Activated CD8-positive, alpha-beta memory T cell treated with anti-CD3 and anti-CD28 coated beads, Interleukin-2, amount 10 ng/mL, durations not matched to agents 7 days and 5 days (primary cell): ENCODE measurements at places on chromosomes 4 and X. TPM values are rescaled to one million over a fixed set of nuclear protein-coding genes. Genes with fewer than 3 reads are reported as not detected.

DNA sequence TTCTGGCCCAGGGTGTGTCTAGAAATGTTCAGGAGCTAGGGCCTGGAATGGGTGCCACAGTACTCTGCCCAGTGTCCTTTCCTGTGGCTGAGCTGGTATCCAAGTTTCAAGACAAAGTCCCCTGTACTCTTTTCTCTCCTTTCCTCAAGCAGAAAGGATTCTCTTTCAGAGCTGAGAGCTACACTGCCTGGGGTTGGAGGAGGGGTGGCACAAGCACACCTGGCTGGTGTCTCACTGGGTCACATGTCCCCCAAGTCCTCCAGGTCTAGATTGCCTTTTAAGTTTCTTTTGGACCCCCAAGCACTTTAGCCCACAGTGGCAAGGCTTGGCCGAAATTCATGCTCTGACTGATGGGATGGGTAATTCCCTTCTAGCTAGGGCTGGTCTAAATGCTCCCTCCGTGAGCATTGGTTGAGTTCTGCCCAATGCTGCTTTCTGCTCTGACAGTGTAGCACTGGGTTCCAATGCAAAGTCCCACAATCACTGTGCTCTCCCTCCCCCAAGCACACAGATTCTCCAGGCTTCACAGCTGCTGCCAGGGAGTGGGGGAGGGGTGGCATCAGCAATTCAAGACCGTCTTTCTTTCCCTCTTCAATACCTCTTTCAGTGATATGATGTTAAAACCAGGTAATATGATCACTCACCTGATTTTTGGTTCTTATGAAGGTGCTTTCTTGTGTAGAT lies 47.8 kb downstream of the BEX3 start:
- no peaks in the 10 kb centered on the region for H3K4me1 ChIP-seq
- no peak for DNase-seq
- H3K27ac ChIP-seq: no peak overlapping the region
- no peaks in the 10 kb centered on the region for H3K36me3 ChIP-seq

- no peaks in the 10 kb centered on the region for H3K4me1 ChIP-seq
- no peaks in the 10 kb centered on the region for H3K36me3 ChIP-seq
- no peak for DNase-seq
These were observed 134.8 kb upstream of the NWD2 start for GRCh38 chr4:37109756-37110155.

DNA sequence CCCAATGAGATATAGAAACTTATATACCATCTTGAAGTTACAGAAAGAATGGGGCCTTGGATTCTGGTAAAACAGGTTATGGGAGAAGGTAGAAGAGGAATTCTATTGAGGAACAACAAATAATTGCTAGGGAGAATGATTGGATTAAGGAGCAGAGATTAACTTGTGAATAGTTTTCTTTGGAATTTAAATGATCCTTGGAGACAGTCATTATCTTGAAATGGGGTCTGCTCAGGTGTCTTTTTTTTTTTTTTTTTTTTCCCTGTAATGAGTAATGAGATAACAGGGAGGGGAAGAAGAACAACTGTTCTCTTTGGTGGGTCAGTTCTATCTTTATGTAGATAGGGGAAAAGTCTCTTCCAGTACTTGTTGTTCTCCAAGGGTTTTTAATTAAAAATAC lies 1406.0 kb downstream of the RPA4 start:
- no peaks in the 10 kb centered on the region for H3K27me3 ChIP-seq
- no peaks in the 10 kb centered on the region for H3K4me1 ChIP-seq
- DNase-seq: no peak

GRCh38 chr4:89561048-89561447 lies 253.4 kb upstream of the GPRIN3 start:
- no peak overlapping the region for H3K27ac ChIP-seq
- no peaks in the 10 kb centered on the region for H3K36me3 ChIP-seq
- DNase-seq: no peak
- H3K4me1 ChIP-seq: peaks cover 9% of the 10 kb centered on the region
- H3K4me3 ChIP-seq: no peak overlapping the region

- H3K27me3 ChIP-seq: no peaks in the 10 kb centered on the region
- no peak overlapping the region for H3K4me3 ChIP-seq
- H3K27ac ChIP-seq: no peak overlapping the region
- no peaks in the 10 kb centered on the region for H3K36me3 ChIP-seq
- no peaks in the 10 kb centered on the region for H3K4me1 ChIP-seq
- DNase-seq: no peak
These were observed 331.0 kb upstream of the PCDH10 start for GRCh38 chr4:132818091-132818490.

DNA sequence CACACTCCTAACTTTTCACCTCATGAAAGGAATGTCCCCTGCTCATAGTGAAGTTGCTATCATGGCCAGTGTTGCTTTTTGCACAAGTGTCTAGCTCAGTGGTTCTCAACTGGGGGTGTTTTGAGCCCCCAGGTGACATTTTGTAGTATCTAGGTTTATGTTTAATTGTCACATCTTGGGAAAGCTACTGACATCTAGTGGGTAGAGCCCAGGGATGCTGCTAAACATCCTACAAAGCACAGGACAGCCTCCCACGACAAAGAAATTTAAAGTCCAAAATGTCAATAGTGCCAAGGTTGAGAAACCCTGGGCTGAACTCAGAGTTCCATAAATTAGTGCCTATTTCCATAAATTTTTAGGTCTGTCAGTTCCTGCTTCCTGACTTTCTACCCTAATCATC lies 70.7 kb upstream of the HCCS start:
- H3K27ac ChIP-seq: no peak overlapping the region
- H3K4me3 ChIP-seq: no peak overlapping the region
- H3K27me3 ChIP-seq: no peaks in the 10 kb centered on the region
- no peaks in the 10 kb centered on the region for H3K4me1 ChIP-seq

DNA sequence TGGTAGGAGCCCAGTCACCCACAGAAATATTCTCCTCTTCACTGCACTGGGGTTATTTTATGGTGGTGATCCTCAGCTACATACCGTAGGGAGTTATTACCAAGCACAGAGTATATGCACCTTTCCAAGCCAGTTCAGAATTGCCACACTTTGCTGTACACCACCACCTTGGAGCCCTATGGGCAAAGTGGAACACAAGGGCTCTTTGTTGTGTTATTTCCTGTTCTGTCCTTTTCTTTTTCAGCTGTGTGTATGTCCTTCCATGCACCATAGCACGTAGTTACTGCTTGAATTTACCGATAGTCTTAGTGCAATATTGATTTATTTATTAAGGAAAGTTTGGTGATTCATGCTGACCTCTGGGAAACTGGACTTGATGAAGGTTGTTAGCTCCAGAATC lies 8.3 kb downstream of the RNF128 start:
- H3K4me3 ChIP-seq: no peak overlapping the region
- DNase-seq: no peak
- H3K4me1 ChIP-seq: no peaks in the 10 kb centered on the region
- H3K36me3 ChIP-seq: no peaks in the 10 kb centered on the region

DNA sequence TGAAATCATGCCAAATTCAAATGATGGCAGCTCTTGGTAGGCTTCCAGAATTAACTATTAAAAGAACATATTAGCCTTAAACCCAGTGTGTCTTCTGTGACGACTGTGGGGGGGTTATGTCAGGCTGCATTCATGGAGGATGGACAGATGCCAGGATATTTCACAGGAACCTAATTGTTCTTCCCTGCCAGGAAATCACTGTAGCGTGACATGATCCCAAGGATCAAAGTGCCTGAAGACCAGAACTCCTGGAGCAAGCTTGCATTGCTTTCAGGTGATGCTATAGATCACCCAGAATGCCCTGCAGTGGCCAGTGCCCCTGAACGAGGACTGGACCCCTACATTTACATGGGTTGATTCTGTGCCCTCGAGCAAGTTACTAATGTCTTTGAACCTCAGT lies 1093.0 kb upstream of the TENM3 start:
- no peak overlapping the region for H3K27ac ChIP-seq
- no peak for DNase-seq
- no peaks in the 10 kb centered on the region for H3K36me3 ChIP-seq
- H3K27me3 ChIP-seq: no peaks in the 10 kb centered on the region
- H3K4me3 ChIP-seq: no peak overlapping the region

- DNase-seq: no peak
- H3K4me1 ChIP-seq: no peaks in the 10 kb centered on the region
- no peak overlapping the region for H3K4me3 ChIP-seq
- H3K27me3 ChIP-seq: peaks cover 10% of the 10 kb centered on the region
- H3K27ac ChIP-seq: no peak overlapping the region
- H3K36me3 ChIP-seq: no peaks in the 10 kb centered on the region
These were observed 230.6 kb downstream of the NSUN7 start for GRCh38 chr4:40980318-40980883.

DNA sequence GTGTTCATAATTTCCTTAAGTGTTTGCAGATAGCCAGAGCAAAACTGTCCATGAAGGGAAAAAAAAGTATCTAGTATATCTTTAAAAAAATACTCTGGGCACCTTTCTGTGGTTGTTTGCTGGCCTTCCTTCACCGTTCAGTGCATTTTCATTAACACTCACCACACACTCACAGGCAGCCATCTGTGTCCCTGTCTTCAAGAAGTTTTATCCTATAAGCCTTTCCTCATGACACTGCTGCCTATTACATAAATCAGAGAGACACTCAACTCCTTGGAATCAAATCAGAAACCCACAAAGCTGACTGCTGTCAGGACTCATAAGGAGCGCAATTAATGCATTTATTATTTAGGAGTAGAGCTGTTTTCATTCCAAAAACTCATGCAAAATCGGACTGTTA lies 1720.2 kb downstream of the PCDH7 start:
- H3K27ac ChIP-seq: no peak overlapping the region
- H3K36me3 ChIP-seq: no peaks in the 10 kb centered on the region
- H3K4me3 ChIP-seq: no peak overlapping the region
- DNase-seq: no peak

DNA sequence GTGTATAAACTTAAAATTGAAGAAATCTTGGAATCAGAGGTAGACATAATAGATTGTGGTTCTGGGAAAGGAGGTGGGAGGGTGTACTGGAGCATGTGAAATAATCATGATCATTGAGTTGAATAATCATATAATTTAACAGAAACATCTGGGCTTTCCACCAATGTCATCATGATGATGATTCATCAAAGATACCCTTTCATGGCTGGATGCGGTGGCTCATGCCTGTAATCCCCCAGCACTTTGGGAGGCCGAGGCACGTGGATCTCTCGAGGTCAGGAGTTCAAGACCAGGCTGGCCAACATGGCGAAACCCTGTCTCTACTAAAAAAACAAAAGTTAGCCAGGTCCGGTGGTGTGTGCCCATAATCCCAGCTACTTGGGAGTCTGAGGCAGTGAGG lies 6.7 kb upstream of the RUFY3 start:
- H3K27ac ChIP-seq: no peak overlapping the region
- H3K4me1 ChIP-seq: peaks cover 31% of the 10 kb centered on the region

- no peaks in the 10 kb centered on the region for H3K36me3 ChIP-seq
- H3K4me1 ChIP-seq: no peaks in the 10 kb centered on the region
- no peak for DNase-seq
- no peak overlapping the region for H3K27ac ChIP-seq
- H3K4me3 ChIP-seq: no peak overlapping the region
These were observed 21.8 kb downstream of the ANK2 start for GRCh38 chr4:113071274-113071673.

DNA sequence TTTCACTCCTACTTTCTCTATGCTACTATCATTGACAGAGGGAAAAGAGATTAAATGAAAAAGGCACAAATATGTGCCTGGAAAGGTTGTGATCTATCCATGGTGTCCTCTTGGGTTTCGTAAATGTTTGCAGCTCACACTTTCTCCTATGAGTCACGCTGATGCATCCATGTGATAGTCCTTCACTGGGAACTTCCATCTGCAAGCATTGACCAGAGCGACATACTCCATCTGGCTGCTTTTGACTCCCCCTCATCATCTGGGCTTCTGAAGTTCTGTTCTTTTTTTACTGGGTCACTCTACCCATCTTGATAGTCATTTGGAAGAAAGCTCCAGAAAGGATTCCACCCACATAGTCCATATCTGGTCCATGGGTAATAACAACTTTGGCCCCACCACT lies 84.7 kb upstream of the NDST3 start:
- H3K4me1 ChIP-seq: no peaks in the 10 kb centered on the region
- DNase-seq: no peak
- no peak overlapping the region for H3K4me3 ChIP-seq
- no peak overlapping the region for H3K27ac ChIP-seq

GRCh38 chr4:17559709-17560048 lies 17.3 kb upstream of the LAP3 start:
- no peaks in the 10 kb centered on the region for H3K36me3 ChIP-seq
- H3K4me3 ChIP-seq: no peak overlapping the region
- peaks cover 3% of the 10 kb centered on the region for H3K4me1 ChIP-seq
- no peak overlapping the region for H3K27ac ChIP-seq
- DNase-seq: no peak
- peaks cover 18% of the 10 kb centered on the region for H3K27me3 ChIP-seq

- DNase-seq: no peak
- H3K4me1 ChIP-seq: peaks cover 23% of the 10 kb centered on the region
- no peak overlapping the region for H3K4me3 ChIP-seq
- H3K27ac ChIP-seq: no peak overlapping the region
These were observed 3.6 kb downstream of the ATP10D start for GRCh38 chr4:47488706-47489105.

GRCh38 chrX:132217203-132218073 lies 1.8 kb downstream of the RAP2C start:
- peak overlapping the region; percentile 95 for H3K27ac ChIP-seq
- peak overlapping the region; percentile 90 for H3K4me3 ChIP-seq
- peak; percentile 85 for DNase-seq
- no peaks in the 10 kb centered on the region for H3K27me3 ChIP-seq

DNA sequence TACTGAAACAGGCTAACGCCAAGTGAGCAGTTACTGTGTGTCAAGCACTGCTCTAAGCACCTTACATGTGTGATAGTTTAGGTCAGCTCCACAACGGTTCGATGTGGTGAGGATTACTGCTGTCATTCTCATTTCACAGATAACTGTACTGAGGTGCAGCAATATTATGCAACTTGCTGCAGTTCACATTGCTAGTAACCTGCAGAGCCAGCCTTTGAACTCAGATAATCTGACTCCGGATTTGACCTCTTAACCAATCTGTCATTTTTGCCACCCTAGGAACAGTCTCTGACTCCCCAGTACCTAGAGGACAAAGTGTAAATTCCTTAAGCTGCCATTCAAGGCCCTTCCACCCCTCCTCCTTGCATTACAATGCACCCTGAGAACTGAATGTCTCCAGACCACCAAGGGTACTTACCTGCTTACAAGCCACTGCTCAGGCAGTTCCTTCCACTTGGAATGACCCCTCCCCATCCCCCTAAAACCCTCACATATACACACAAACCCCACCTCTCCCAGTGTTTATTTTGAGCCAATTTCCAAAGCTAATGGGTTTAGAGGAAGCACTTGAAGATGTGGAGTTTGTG lies 24.9 kb downstream of the EFNB1 start:
- no peaks in the 10 kb centered on the region for H3K27me3 ChIP-seq
- no peaks in the 10 kb centered on the region for H3K36me3 ChIP-seq
- no peak for DNase-seq
- no peaks in the 10 kb centered on the region for H3K4me1 ChIP-seq
- H3K4me3 ChIP-seq: no peak overlapping the region

PPP1R2C gene
- not detected for total RNA-seq

ART3 gene
- total RNA-seq: not detected

TBC1D9 gene
- total RNA-seq: not detected

AFM gene
- total RNA-seq: not detected

ARR3 gene
- not detected for total RNA-seq

ABRAXAS1 gene
- 11.5 TPM for total RNA-seq

LGI2 gene
- total RNA-seq: not detected
